ENCODE measurements at places on chromosomes 2 and 18.

- DNase-seq: no peak
These were observed 97.5 kb downstream of the STPG4 start for GRCh38 chr2:47057687-47058002.

- no peak for DNase-seq
These were observed 222.7 kb downstream of the PHLPP1 start for GRCh38 chr18:62938006-62938405.

- no peak for DNase-seq
These were observed 44.6 kb downstream of the INHBB start for GRCh38 chr2:120390381-120391055.

GRCh38 chr2:61471905-61472805 lies 1.3 kb upstream of the USP34 start:
- DNase-seq: peak; percentile 74

- DNase-seq: no peak
These were observed 13.6 kb downstream of the IMPA2 start for GRCh38 chr18:11994703-11995444.

- DNase-seq: no peak
These were observed 280.7 kb upstream of the ZC3H15 start for GRCh38 chr2:186205254-186205911.

GRCh38 chr2:240310201-240310600 lies 125.3 kb upstream of the GPC1 start:
- DNase-seq: no peak

GRCh38 chr2:240238201-240238600 lies 97.7 kb upstream of the OTOS start:
- DNase-seq: no peak

GRCh38 chr18:9824474-9824832 lies 61.3 kb upstream of the TXNDC2 start:
- no peak for DNase-seq

DNA sequence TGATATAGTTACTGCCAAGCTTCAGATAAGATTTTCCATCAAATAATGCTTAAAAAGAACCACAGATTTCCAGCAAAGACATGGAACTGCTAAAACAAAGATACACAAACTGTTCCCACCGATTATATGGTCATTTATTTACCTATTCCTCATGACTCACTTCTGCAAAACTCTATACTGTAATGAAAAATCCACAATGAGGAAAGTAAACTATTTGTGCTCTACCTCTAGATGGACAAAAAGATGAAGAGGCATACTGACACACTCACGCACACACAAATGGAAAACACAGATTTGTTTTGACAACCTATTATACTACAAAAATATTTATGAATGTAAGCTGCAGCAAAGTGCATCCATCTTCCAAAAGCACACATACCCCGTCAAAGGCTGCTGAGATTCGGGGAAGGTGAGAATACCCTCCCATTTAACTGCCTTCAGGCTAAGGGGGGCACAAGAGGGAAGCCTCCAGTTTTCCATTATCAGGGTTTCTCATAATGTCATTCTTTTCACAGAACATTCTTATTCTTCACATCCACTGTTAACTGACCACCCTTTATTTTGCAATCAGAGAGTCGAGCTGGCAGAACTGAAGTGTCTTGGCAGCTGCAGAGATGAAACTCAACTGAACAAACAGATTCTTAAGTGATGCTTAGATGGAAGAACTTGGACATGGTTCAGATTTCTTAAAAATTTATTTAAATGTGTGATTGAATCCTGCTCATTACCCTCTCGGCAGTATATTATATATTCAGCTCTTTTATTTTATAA lies 115.9 kb upstream of the TANK start:
- DNase-seq: no peak

DNA sequence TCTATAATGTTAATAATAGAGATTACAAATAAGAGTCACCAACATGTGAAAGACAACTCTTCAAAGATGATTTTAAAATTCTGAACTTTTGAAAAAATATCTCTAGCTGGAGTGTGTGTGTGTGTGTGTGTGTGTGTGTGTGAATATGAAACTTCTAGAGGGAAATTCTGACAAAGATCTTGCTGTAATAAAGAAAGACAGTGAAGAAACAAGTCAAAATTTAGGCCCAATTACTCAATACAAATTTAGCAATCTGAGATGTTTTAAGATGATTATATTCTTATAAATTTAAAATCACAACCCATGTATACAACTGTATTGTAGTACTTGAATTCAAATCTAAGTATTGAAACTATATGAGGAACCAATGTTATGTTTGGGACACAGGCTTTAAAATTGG lies 57.2 kb upstream of the UGP2 start:
- DNase-seq: no peak

DNA sequence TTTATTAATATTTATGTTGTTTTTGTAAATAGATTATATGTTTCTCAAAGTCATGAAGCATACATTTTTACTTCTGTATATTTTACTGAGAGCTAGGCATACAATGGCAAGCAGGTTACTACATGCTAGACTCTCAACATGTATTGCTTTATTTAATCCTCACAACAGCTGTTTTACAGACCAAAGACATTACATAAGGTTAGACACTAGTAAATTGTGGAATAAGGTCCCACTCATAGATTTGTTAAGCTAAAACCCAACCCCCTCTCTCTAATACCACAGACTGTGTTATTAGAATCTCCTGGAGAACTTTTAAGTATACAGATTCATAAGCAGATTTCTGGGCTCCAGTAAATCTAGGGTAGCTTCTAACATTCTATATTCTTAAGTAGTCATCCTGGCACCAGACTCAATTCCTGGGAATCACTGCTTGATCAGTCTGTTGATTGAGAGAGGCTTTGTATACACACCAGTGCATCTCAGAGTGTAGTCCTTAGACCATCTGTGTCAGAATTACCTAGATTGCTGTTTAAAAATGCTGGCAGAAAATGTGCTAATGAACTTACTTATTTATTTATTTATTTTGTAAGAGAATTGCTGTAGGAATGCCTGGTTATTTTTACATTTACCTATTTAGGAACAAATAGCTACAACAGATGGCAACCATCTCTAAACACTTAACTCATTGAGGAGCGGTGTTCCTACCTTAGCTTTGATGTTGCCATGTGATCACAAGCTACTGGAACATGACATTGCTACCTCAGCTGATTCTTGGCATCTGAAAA lies 153.5 kb upstream of the CAVIN2 start:
- DNase-seq: no peak

GRCh38 chr18:9991011-9992000 lies 77.5 kb downstream of the VAPA start:
- DNase-seq: no peak

DNA sequence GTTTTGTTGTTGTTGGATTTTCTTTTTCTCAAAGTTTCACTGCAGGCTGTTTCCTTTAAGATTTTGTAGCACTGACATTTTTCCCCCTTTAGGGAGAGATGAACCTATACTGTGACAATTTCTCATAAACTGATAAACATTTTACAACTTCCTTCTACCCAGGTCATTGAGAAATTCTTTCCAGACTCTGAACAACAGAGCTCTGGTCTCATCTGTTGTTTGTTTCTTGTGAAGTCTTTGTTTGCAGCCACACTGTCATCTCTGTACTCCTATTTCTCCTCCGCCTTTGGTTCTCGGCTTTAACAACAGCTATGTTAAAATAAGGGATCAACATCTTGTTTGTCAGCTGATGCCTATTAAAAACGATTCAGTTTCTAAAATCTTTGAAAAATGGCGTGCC lies 167.6 kb downstream of the VWC2L start:
- DNase-seq: no peak

DNA sequence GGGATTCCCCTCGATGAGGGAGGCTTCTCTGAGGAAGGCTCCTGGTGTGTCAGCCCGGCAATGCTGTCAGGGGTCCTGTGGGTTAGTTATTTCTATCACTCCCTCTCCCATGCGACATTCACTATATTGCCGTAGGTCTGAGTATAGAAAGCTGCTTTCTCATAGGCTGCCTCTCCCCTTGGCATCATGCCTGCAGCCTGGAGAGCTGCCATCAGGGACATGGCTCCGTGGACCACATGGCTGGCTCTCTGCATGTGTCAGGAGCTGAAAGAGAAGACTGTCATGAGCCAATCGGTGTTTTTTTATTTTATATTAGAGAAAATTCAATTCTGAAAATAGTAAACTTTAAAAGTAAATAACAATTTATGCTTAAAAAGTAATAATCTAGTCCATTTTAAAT lies 198.0 kb downstream of the CDH20 start:
- no peak for DNase-seq

DNA sequence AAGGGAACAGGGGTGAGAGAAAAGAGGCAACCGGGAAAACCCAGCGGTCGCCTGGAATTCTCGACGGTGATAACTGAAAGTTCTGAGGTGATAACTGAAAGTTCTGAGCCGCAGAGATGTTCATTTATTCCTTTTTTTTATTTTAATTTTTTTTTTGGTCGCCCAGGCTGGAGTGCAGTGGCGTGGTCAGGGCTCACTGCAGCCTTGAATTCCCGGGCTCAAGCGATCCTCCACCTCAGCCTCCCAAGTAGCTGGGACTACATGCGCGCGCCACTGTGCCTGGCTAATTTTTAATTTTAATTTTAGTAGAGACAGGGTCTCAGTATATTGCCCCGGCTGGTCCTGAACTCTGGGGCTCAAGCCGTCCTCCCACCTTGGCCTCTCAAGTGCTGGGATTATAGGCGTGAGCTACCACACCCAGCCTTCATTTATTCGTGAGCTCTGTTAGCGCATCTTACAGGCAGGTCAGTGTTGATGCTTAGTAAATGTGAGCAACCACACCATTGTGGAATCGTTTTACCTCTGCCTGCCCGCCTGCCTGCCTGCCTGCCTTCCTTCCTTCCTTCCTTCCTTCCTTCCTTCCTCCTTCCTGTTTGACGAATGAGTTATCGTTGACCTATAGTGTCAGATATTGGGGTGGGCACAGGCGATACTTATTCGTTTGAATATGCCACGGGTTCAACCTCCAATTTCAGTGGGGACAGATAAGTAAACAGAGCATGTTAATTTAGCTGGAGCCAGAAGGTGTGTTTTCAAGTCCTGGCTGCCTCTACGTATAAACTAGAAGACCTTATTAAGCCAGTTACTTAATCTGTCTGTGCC lies 557 bp upstream of the E2F6 start:
- DNase-seq: no peak

DNA sequence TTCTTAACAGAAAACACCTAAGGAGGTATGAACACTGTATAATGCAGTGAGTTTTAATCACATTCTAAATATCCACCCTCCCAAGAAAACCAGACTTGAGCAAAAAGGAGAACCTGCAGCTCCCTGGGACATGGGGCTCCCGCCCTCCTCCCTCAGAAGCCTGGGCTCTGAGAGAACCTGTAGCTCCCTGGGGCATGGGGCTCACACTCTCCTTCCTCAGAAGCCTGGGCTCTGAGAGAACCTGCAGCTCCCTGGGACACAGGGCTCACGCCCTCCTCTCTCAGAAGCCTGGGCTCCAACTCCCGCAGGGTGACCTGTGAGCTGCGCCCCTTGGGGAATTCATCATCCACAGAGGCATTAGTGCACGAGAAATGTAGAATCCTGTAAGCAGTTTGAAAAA lies 222.9 kb downstream of the SNTG2 start:
- no peak for DNase-seq

- DNase-seq: no peak
These were observed 143.6 kb upstream of the GLI2 start for GRCh38 chr2:120592084-120592483.

Data from NCI-H1417 (cell line).